ENCODE measurements at places on chromosomes 1 and 21.

GRCh38 chr1:114558544-114558943, 22.9 kb downstream of the BCAS2 start:
- DNase-seq = no peak

DNA sequence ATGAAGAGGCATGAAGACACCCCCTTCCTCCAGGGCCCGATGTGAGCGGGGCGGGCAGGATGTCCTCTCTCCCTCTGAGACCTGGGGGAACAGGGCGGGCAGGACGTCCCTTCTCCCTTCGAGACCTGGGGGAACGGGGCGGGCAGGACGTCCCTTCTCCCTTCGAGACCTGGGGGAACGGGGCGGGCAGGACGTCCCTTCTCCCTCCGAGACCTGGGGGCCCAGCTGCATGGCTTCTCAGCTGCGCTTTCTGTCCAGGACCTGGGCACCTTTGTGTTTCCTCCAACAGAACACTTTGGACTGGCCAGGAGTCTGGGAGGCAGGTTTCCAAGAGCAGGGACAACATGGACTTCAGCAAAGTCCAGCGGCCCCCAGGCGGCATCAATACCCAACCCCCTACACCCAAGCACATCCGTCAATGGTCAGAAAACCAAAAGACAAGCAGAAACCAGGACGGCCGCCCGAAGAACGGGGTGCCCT, 30.8 kb upstream of the ADARB1 start:
- peak; percentile 75 for DNase-seq

DNA sequence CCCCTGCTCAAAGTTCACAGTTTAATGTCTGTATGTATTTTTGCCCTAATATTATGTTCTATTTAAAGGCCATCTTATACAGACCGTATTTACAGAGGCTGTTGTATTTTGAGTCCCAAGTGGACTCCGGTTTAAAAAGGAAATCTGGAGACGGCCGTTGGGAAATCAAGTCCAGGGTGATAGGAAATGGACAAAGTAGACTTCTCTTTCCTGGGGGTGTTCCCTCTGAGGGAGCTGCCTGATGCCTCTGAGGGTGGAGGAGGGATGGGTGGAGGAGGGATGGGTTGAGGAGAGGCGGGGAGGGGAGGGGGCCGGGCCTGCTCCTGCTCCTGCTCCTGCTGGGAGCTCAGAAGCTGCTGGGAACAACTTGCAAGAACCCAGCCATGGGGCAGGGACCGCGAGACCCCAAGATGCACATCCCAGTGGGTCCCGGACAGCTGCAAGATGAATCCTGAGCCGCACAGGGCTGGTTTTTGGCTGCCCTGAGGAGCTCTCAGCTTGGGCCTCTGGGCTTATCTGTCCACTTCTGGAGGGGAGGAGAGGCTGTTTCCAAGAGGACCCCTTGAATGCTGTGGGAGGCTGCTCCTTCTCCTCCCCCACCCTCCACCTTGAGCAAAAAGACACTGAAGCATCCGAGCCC, 12.0 kb upstream of the ACTL8 start:
- DNase-seq = no peak

GRCh38 chr21:42254651-42255601, 36.0 kb downstream of the ABCG1 start:
- DNase-seq = no peak

DNA sequence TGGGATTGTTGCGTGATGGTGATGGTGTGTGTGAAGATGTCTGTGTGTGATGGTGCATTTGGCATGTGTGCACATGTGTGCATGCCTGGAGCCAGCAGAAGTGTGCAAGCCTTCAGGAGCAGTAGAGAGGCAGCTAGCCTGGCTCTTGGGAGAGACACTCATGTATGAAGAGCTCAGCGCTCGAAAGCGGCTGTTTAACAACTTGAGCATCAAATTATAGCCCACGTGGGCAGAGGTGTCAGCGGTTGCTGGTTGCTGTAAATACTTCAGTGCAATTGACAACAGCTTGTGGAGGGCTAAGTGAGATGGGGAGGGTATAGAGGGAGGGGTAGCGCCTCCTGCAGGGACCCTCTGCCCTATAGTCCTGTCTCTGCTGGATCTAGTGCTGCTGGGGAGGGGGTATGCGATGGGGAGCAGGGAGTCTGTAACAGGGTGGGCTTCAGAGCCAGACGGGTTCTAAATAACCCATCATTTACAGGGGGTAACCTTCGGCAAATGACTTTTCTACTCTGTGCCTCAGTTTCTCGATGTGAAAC, 21.5 kb downstream of the FOXD2 start:
- no peak for DNase-seq

DNA sequence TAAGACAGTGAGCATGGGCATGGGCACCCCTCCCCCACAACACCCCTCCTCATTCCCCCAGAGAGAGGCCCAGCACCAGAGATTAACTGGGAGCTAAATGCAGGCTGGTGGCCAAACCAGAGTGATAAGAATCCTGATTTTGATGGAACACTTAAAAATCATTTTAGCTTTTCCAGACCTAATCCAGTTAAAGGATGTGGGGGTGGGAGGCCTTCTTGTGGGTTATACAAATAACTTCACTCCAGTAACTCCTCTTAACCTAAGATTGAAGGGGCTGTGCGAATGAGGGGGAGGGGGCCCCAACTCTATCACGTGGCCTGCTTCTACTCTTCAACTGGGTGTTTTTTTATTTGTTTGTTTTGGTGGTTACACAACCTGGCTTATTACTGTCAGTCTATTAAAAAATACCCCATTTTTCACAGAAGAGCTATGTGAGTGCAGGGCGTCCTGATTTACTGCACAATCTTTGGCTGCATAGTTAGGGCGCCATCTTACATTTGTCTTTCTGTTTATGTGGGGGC, 398.1 kb upstream of the LYPLAL1 start:
- DNase-seq = no peak

DNA sequence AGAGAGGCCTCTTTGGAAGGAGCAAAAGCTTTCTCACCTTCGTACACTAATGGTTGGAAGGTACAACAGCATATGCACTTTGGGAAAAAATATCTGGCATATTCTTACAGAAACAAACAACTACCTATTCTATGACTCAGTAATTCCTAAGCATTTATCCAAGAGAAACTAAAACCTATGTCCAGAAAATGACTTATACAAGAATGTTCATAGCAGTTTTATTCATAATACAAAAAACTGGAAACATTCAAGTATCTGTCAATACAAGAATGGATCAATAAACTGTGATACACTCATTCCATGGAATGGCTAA, 8.2 kb downstream of the NBPF1 start:
- no peak for DNase-seq

GRCh38 chr1:169722779-169723178, 11.1 kb downstream of the SELE start:
- no peak for DNase-seq

GRCh38 chr1:9181990-9182783, 52.4 kb upstream of the H6PD start:
- no peak for DNase-seq

DNA sequence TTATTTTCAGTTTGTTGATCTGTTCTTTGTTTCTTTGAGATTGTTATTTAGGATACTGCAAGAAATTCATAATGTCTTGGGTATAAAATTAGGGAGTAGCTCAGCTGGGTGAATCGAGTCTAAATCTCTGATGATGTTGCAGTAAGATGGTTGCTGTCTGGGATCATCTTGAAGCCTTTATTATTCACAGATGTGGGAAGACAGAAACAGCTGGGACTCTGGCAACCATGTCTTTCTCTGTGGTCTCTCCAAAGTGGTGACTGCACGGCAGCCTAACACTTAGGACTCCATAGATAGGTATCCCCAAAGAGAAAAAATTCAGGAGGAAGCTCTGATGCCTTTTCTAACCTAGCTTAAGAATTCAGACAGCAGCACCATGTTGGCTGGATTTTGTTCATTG, 52.7 kb downstream of the RAP1A start:
- no peak for DNase-seq

DNA sequence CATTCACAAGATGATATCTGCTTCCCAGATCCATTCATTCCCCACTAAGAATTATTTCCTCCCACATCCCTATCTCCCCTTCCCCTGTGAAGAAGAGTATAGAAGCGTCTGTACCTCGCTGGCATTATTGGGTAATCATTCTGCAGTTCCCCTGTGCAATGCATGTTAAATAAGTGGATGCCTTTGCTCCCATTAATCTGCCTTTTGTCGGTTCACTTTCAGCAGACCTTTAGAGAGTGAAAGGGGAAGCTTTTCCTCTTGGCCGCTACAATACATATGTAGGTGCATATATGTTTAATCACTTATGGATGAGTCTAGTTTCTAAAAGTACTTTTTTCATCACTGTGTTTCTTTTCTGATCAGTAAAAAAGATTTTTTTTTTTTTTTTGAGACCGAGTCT, 7.0 kb downstream of the CLCN6 start:
- DNase-seq = no peak

DNA sequence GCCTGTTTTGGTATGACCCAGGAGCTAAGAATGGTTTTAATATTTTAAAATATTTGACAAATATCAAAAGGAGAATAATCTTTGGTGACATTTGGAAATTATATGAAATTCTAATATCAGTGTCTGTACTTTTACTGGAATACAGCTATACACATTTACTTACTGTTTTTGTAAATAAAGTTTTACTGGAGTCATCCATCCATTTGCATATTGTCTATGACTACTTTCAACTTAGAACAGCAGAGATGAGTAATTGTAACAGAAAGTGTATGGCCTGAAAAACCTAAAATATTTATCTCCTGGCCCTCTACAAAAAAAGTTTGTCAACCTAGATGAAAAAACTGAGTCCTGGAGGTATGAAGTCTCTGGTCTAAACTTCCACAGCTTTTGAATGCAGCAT, 5.8 kb upstream of the MAP3K7CL start:
- DNase-seq = no peak

GRCh38 chr1:5456090-5456811, 536.0 kb downstream of the NPHP4 start:
- no peak for DNase-seq

GRCh38 chr1:76587212-76587611, 280.1 kb upstream of the ST6GALNAC5 start:
- no peak for DNase-seq

GRCh38 chr1:218705391-218705790, 360.3 kb downstream of the TGFB2 start:
- no peak for DNase-seq

DNA sequence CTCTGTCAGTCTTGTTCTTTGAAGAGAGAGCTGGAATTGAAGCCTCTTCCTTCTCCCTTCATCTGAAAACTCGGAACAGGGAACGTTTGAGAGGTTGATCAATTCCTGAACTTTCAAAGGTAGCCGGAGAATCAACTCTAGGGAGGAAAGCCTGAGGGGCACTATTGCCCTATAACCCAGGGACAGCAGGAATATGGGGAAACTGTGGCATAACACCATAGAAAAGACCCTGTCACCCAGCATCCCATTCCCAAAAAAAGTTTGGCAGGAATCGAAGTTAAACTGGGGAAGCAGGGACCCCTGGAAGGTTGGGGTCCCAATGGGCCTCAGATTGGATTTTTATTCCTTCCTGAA, 5.1 kb upstream of the NHLH1 start:
- DNase-seq = no peak

GRCh38 chr1:12185918-12186678, 19.3 kb downstream of the TNFRSF1B start:
- no peak for DNase-seq

- no peak for DNase-seq
These were observed 33.4 kb upstream of the OR2B11 start for GRCh38 chr1:247491328-247491727.

GRCh38 chr1:211874521-211875347, 44.2 kb upstream of the LPGAT1 start:
- DNase-seq = no peak

Measured in mesenteric fat pad (tissue), 1 donor.